ENCODE measurements at places on chromosomes 11 and 22.

DNA sequence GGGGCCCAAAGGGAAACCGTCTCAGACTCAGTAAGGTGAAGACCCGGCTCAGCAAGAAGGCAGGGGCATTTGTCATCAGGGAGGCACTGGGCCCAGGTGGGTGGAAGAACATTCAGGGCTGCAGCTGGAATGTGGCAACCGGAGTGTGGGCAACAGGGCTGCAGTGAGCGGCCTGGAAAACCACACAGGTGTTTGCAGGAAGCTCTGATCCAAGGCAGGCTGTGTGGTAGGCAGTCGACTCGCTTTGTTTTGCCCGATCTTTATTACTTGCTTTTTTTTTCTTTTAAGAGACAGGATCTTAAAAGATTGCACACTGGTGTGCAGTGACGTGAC, 82.8 kb downstream of the DGCR2 start:
- DNase-seq = no peak

DNA sequence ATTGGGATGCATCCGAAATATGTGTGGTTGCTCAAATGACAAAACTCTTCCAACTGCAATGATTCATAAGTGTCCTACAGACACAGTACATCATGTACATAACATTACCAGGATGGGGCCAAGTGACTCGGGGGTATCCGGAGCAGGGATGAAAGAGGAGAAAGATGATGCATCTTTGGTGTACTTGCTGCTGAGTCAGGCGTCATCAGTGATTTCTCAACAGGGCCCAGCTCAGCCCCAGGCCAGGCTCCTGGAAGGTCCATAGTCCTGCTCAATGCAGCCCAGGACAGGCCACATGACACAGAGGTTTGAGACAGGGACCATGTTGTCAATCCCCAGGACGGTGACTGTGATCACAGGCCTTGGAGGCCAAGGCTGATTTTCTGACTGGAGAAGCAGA, 59.3 kb downstream of the GGTLC2 start:
- DNase-seq = peak; percentile 23

- peak; percentile 56 for DNase-seq
Measured at GRCh38 chr11:1308743-1309497, 512 bp downstream of the TOLLIP start.

DNA sequence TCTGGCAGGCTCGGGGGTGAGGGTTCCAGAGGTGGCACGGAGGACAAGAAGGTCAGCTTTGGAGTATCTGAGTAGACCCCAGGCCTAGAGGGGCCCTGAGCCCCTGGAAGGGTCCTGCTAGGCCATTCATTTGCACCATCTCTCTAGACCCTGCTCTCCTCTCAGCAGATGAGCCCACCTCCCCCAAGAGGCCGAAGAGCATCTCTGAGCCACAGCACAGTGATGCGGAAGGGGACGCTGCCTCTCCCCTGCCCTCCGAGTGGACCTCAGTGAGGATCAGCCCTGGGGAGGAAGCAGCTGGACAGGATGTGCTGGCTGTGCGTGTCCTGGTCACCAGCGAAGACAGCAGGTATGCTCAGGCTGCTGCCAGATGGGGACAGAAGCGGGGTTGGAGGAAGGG, 101.6 kb upstream of the PARVA start:
- no peak for DNase-seq

GRCh38 chr11:75763846-75764245, 4.7 kb upstream of the DGAT2 start:
- DNase-seq = no peak

GRCh38 chr11:14065141-14065540, 102.6 kb downstream of the SPON1 start:
- no peak for DNase-seq

GRCh38 chr11:11789735-11790369, 51.9 kb upstream of the USP47 start:
- DNase-seq = peak; percentile 50

- no peak for DNase-seq
Measured at GRCh38 chr11:18001191-18001590, 11.7 kb downstream of the SERGEF start.

GRCh38 chr11:36363361-36364268, 67.5 kb downstream of the PRR5L start:
- peak; percentile 60 for DNase-seq

DNA sequence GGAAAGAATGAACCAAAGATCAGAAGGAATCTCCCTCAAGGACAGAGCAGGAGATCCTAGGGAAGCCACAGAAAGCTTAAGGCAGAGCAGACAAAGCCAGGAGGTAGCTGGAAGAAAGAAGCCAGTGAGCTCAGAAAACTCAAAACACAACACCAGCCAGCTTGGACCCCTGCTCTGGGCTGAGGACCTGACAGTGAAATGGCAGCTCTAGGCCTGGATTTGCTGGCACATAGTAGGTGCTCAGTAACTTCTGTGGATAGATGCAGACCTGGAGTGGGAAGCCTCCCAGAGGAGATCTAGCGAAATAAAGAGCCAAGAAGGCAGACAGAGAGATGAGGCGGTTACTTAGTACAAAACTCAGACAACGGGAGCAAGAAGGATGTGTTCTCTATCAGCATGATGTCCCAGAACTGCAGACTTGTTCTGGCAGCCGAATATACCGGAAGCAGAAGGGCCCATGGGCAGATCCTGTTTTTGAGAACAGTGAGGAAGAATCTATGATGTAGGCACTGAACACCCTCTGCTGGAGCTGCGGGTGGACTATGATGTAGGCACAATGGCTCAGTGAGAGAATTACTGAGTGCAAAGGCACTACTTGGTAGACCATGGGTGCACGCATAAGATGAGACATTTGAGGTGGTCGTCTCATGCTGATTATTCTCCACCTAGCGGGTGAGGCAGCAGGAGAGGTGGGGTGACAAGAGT, 4.8 kb downstream of the ROBO4 start:
- no peak for DNase-seq

GRCh38 chr11:15618583-15619032, 503.9 kb downstream of the INSC start:
- no peak for DNase-seq
